ENCODE measurements at places on chromosomes 4 and X. TPM values are rescaled to one million over a fixed set of nuclear protein-coding genes. Genes with fewer than 3 reads are reported as not detected.

Gene TNIP3
- polyA plus RNA-seq: not detected

Gene HS6ST2
- polyA plus RNA-seq: 0.81 TPM

Gene EDA
- 0.57 TPM for polyA plus RNA-seq

Gene GYPE
- polyA plus RNA-seq: not detected

Gene ASB11
- not detected for polyA plus RNA-seq

Gene RADX
- 1.1 TPM for polyA plus RNA-seq

Gene ART3
- polyA plus RNA-seq: 0.31 TPM

Gene GLRA3
- not detected for polyA plus RNA-seq

Gene UNC5C
- polyA plus RNA-seq: 0.04 TPM

Gene UGT2B15
- polyA plus RNA-seq: 0.06 TPM

Gene ATP8A1
- polyA plus RNA-seq: 1.2 TPM

Gene TMEM47
- 5.1 TPM for polyA plus RNA-seq

Gene KIAA1210
- not detected for polyA plus RNA-seq

Gene RIBC1
- polyA plus RNA-seq: 0.64 TPM

Gene MAGEE1
- polyA plus RNA-seq: 1.2 TPM

Gene TRIM2
- polyA plus RNA-seq: 4.0 TPM

Gene ESX1
- not detected for polyA plus RNA-seq

Gene ADH1C
- 2.3 TPM for polyA plus RNA-seq

Data from esophagus (tissue), 2 donors.